ENCODE measurements at places on chromosomes 3 and 15.

DNA sequence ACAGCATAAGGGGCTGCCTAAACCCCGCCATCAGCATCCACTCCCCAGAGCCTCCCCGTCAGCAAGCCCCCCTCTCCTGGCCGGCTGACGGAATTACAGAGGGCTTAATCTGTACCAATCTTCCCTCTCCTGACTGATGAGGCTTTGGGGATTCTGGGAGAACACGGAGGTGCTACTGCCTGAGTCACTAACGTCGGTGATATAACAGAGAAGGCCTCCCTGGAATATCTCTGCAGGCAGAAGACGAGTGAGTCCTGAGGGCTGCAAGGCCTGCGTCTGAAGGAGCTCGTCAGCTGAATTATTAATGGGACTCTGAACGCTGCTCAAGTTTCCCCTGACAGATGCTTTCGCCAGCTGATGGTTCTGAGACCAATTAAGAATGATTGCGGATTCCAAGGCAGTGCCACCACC lies 147.7 kb downstream of the XXYLT1 start:
- no peak for DNase-seq

GRCh38 chr3:156617781-156618180 lies 56.6 kb upstream of the TIPARP start:
- DNase-seq: no peak

DNA sequence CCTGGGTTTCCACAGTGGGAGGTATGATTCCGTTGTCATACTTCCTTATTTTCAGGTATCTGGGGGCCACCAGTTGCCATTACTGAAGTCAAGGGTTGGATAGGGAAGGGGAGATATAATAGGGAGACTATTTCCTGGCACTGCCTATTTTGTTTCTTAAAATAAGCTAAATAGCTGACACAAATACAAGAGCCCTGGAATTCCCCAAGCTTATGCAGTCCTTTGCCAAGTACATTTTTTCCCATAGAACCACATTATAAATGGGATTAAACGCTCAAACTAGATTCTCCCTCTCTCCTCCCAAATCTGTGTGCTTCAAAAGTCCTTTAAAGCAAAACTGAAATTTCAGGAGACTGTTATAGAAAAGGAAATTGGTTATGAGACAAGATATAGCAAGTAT lies 68.7 kb downstream of the AP4E1 start:
- DNase-seq: peak; percentile 10

DNA sequence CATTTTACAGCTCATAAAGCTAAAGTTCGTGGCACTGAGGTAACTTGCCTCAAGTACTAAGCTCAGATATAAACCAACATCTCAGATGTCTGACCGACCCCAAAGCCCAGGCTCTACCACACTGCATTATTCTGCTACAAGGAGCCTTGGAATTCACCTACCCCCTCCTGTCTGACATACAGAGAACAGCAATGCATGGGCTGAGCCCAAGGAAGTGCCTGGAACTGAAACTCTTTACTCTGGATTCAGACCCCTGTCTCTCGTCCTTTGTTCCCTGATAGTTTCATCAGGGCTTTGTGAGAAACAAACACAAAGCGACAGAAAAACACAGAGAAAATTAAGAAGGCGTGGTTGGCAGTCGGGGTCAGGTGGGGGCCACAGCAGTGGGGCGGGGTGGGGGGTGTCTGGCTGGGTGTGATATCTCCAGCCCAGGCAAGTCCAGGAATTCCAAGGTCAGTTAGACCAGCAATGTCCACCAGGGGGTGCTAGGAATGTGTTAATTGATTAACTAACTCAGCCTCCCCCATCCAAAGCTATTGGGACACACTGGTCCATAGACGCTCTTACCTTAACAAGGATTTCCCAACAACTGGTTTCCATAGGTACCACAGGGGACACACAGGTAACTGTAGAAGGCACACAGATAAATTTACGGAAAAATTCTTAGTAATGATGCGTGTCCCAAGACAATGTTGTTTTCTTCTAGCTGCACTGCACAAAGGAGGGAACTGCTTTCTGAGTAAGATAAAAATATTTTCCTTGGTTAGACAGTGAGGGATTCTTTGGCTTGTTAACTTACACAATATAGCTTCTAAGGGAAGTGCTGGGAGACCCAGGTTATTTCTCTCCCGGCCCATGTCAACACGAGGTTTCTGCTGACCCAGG lies 18.8 kb upstream of the SSUH2 start:
- DNase-seq: peak; percentile 86

DNA sequence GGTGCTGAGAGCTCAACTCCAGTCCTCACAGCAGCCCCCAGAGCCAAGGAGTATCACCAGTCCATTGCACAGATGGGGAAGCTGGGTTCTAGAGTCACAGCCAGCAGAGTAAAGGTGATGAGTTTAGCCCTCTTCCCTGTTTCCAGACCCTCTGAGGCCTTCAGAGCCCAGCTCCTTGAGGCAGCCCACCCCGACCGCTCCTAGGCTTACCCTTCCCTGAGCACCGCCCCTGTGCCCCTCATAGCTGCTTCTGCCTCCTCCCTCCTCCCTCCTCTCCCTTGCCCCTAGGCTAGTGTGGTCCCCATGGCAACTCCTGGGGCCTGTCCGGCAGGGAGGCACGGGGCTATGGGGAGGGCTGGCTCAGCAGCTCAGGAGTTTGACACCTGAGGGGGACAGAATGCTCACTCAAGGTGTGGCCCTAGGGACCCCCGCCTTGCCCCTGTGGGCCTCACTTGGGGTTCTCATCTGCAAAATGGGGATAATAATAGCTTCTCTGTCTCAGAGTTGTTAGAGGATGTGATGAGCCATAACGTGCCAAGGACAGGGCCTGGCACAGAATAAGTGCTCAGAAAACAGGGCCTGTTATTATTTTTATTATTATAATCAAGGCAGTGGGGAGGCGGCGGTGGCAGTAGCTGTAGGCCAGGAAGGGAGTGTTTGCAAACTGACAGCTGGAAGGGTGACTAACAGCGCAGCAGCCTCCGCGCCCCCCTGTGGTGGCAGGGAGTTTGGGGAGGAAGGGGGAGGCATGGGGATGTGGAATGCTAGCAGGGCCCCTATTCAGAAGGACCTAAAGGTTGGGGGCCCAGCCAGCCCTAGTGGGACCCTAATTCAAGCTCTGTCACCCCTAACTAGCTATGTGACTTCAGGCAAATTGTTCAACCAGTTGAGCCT lies 11.5 kb downstream of the CSK start:
- DNase-seq: peak; percentile 60

All from dermis blood vessel endothelial cell (primary cell).